ENCODE measurements at places on chromosomes 16 and 17. TPM values are rescaled to one million over a fixed set of nuclear protein-coding genes. Genes with fewer than 3 reads are reported as not detected.

Gene LITAF
- polyA plus RNA-seq, result 96.6 TPM

Gene NT5C3B
- polyA plus RNA-seq, result 91.5 TPM

DNA sequence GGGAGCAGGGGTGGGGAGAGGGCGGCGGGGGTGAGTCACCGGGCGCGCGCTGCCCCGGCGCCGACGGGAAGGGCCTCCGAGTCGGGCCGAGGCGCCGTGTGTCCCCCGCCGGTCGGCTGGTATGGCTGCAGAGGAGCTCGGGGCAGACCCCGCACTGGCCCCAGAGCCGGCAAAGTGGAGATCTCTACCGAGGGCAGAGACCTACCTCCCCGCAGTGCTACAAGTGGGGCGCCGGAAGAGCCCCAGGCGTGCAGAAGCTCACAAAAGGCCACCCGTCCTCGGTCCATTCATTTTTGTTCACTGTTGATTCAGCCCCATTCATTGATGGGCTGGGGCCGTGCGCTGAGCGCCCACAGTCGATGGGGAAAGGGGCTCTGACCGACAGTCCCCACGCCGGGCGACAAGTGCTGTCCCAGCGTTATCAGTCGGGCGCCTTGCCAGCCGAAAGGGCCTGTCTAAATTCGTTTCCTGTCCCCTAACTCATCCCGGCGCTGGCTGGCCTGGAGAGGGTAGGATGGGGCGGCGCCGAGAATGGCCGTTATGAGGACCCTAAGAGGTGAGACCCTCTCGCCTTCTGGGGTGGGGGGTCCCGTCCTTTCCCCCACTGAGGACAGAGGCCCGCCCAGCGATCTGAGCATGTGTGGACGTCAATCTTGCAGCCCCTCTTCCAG, 709 bp upstream of the ENO3 start:
- no peak for DNase-seq

- DNase-seq, result no peak
These were observed 53.2 kb downstream of the SMG6 start for GRCh38 chr17:2250140-2251095.

DNA sequence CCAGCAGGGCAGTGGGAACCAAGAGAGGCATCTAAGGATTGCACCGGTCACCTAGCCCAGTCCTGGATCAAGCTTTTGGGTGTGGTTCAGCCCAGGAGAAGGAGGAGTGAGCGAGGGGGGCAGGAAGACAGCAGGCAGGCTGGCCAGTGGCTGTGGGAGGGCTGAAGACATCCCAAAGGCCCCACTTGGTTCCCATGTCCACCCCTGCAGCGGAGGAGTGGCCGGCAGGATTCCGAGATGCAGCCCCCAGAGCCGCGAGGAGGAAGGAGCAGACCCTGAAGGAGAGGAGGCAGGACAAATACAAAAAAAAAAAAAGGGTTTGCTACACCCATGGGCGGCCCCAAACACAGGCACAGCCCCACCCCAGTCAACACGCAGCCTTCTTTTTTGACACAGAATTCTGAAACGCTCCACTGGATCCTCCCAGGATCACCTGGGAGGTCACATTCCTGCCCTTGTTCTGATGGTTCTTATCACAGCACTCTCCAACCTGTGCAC, 1.1 kb upstream of the SLC47A2 start:
- no peak for DNase-seq

Gene FBXL20
- polyA plus RNA-seq, result 10.2 TPM

DNA sequence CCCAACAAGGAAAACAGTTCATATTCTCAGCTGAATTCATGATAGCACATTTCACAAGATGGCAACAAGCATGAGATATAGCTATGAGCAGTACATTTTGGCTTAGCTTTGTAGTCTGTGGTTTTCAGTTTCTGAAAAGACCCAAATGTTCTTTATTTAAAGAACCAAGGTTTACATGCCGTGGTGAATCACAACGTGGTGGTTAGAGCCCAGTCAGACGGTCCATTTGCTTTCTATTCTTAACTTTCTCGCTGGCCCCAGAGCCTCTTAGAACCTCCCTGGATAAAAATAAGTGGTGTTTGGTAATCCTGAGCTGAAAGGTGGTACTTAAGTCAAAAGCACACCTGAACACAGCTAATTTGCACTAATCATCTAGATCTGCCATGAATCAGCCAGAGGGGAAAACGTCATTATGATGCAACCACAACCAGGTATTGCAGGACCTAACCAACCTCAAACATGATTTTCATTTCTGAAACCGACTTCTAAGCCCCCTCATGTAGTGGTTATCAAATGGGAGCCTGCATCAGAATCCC, 18.6 kb upstream of the HAPSTR1 start:
- no peak for DNase-seq

DNA sequence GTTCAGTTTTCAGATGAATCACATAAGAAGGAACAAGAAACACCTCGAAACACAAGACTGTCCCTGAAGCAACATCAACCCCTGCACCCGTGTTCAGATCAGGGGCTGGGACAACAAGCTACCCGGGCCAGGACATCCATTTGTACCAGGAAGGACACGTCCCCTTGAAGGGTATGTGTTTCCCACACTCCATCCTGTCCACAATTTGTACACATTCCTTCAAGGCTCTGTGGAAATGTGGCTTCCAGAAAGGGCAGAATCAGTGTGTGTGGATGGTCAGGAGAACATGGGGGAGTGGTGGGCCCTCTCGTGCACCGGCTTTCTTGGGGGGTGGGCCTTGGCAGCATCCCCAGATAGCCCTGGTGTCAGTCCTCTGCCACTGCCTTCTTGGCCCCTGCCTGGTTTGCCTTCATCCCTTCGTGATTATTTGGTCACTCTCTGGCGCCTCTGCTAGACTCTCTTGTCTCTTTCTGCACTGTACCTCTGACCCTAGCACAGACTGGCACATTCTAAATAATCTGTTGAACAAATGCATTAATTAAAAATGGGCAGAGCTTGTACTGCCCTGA, 10.3 kb downstream of the KIFC3 start:
- DNase-seq, result no peak

Gene KAT7
- 85.3 TPM for polyA plus RNA-seq

DNA sequence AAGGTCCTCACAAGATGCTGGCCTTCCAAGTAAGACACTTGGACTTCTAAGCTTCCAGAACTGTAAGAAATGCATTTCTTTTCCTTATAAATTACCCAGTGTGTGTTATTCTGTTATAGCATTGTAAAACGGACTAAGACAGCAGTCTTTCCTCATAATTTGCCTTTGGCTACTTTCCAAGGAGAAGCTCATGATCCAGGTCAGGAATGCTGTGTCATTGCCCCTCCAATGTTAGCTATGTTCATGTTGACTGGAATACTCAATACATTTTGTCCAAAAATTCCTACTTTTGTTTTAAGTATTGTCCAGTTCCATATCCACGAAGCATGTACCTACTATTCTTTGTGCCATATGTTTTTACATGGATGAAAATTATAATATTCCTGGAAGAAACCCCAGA, 234.6 kb downstream of the HS3ST3A1 start:
- no peak for DNase-seq

GRCh38 chr16:11251525-11252481, 4.2 kb downstream of the SOCS1 start:
- no peak for DNase-seq

Gene USP32
- 16.6 TPM for polyA plus RNA-seq

DNA sequence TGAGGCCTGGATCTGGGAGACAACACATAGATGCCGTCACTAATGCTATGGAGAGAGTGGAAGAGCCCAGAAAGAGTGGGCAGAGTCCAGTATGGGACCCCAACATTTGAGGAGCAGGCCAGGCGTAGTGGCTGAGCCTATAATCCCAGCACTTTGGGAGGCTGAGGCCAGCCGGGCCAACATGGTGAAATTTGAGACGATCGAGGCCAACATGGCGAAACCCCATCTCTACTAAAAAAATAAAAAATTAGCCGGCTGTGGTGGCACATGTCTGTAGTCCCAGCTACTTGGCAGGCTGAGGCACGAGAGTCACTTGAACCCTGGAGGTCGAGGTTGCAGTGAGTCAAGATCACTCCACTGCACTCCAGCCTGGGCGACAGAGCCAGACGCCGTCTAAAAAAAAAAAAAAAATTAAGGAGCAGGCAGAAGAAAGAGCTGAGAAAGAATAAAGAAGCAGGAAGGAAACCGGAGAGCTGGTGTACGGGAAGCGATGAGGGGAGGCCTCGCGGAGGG, 6.0 kb upstream of the DNAI2 start:
- DNase-seq, result no peak

DNA sequence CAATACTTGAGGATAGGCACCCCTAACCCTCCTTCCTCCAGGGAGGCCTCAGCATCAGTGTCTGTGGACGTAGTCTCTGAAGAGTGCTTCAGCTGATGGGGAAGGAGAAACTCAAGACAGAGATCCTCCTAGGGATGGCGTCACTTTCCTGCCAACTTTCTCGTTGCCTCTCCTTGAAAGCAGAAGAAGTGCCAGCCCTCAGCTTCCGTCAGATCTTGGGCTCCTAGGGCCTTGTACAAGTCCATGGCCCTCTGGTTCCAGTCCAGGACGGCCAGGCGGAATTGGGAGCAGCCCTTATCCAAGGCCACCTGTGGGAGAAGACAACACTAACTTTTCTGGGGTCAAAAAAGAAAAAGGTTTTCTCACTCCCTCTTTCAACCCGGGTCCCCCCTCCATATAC, 1.3 kb downstream of the SAT2 start:
- no peak for DNase-seq

DNA sequence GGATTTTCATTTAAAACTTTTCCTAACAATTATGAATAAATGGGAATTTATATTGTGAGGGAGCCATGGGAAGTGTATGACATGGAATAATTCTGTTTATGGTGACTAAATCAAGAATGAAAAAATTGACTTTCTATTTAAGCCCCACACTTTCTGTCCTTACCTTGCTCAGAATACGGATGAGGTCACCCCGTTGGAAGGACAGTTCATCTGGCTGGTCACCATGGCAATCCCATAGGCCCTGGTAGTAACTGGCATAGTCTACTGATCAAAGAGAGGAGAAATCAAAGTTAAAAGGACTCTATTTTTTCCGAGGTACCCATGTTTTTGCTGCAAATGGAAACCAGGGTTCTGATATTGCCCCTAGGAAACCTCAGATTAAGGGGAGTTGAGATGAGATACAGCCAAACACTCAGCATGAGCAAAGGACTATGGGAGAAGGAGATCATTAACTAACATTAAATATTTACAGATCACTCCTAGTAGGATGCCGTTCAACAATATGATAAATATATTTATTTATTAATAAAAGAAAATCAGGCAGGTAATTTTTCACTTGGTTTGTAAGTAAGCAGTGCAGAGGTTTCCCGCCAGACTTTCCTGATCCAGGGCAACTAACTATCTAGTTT, 54.9 kb downstream of the SNX11 start:
- DNase-seq, result no peak

- peak; percentile 63 for DNase-seq
These were observed 4.3 kb downstream of the VAMP2 start for GRCh38 chr17:8158267-8159031.

DNA sequence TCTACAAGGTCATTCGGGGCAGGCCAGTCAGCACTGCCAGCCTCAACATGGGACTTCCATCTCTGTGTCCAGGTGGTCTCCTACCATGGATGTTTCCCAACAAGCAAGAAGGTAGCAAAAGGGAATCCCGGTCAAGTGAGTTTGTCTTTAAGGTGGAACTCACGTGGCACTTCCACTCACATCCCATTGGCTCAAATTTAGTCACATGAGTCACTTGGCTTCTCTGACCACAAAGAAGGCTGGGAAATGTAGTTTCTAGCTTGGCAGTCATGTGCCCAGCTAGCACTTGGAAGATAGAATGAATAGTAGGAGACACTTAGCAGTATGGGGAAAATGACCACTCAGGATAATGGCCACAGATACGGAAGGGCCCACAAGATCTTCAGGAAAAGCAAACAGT, 106.6 kb downstream of the AIPL1 start:
- DNase-seq, result no peak

- no peak for DNase-seq
These were observed 14.2 kb upstream of the MARCHF10 start for GRCh38 chr17:62822080-62822904.

Gene XYLT1
- 10.4 TPM for polyA plus RNA-seq

GRCh38 chr16:84196727-84197394, 5.9 kb downstream of the ADAD2 start:
- DNase-seq, result no peak

DNA sequence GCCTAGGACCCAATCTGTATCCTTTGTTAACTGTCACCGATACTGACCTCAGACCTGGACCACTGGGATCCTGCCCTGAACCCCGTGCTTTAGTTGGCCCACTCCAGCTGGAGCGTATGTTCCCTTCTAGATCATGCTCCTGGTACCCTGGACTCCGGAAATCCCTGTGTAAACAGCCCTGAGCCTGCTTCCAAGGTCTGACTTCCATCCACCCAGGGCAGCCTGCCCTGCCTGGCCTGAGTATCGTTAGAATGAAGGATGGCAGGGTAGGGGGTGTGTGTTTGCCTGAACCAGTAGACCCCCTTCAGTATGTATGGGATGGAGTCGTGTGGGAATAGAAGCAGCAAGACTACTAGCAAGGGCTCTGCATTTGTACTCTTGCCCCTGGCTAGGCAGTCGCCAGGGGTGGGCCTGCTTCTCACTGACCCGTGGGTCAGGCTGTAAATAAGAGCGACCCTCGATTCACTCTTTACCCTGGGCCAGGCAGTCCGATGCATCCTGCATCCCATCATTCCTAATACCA, 691 bp upstream of the TMEM98 start:
- DNase-seq, result no peak

- no peak for DNase-seq
These were observed 36.0 kb downstream of the PGS1 start for GRCh38 chr17:78414178-78415162.

- DNase-seq, result no peak
These were observed 7.4 kb downstream of the ZNF689 start for GRCh38 chr16:30602616-30603277.

- DNase-seq, result peak; percentile 8
These were observed 801 bp upstream of the OR4D2 start for GRCh38 chr17:58165981-58166380.

GRCh38 chr16:50259334-50260205, 6.8 kb upstream of the ADCY7 start:
- peak; percentile 79 for DNase-seq

DNA sequence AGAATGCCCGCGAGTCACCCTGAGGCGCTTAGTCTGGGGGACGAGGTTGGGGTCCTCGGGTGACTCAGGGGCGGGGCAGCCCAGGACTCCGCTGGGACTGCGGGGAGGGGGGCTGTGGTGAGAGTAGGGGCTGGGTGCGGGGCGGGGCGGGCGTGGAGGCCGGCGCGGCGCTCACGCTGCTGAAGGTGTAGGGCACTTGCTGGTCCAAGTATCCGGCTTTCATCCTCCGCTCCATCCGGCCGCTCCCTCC, 832 bp downstream of the ETV4 start:
- DNase-seq, result no peak
